Right atrium auricular region (tissue), 2 donors: ENCODE measurements at places on chromosomes 11 and 22. TPM values are rescaled to one million over a fixed set of nuclear protein-coding genes. Genes with fewer than 3 reads are reported as not detected.
A peak's percentile ranks its signal among the peaks of the same experiment; 100 is the strongest.

GRCh38 chr11:115920092-115920461 lies 415.9 kb upstream of the CADM1 start:
- no peak for DNase-seq

GRCh38 chr11:110526323-110526722 lies 96.6 kb downstream of the FDX1 start:
- DNase-seq: no peak

DNA sequence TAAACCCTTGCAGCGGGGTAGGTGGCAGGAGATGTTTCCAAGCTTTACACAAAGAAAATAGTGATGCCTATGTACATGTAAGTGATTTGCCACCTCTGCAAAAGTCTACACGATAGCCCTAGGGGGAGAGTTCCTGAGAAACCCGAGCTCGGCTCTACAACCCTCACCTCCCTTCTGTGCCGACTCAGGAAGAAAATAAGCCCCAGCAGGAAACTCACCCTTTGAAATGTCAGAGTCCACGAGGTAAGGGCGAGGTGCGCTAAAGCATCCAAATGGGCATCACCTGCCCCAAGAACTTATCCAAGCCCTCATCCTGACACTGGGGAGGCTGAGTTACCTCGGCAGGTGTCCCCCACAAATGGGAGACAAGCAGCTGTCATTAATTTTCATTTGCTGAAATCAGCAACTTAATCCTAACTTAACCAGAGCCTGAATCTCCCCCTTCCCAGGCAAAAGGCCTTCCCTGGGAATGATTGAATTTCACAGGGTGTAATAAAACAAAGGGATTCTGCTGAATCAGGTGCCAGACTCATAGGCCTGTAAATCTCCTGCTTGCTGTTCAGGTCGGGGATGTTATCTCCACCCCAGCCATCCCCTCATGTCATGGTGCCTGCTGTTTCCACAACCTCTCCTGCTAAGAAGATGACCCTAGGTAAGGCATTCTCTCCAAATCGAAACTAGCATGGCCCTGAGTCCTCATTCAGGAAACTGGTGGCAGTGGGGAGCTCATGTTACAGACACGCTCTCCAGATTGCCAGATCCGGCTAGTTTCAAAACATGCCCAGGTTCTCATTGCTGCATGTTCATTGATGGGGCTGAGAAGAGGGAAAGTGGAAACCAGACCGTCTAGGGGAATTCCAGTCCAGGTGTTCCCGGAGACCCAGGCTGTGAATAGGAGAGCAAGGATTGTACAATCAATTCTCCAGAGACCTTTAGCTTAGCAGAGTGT lies 105.3 kb upstream of the KIRREL3 start:
- no peak for DNase-seq

DNA sequence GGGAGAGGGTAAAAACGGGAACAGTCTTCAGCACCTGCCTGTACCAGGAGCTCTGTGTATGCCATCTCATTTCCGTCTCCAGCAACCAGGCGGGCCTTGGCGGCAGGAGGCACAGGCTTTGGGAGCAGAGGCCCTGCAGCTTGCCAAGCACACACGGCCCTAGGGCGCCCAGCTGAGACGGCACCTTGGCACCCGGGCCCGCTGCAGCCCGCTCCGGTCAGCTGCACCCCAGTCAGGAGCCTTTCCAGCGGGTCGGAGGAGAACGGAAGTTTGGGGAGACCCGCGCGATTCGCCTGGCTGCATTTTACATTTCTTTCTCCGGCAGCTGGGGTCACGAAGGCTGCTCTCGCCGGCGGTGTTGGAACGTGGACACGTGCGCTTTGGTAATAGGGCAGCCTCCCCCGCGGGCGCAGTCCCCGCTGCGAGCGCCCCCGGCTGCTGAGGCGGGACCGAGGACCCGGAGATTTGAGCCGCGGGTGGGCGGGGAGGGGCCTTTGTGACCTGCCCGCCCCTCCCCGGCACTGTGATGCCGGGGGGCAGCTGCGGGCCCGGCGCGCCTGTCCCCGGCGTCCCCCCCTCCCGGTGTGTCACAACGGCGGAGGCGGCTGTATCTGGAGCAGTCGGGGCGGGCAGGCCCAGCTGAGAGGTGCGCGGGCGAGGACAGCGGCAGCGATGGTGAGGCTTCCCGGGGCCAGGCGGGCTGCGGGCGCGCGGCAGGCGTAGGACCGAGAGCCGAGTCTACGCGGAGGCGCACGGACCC lies at the start of gene TUBA8:
TUBA8 (plus strand) TSS at position 616 of the 760 bp plus-strand sequence; CDS start at position 673, 57 bp downstream.
- no peak for DNase-seq

- no peak for DNase-seq
Measured at GRCh38 chr11:123159183-123159857, 35.7 kb downstream of the CLMP start.

DNA sequence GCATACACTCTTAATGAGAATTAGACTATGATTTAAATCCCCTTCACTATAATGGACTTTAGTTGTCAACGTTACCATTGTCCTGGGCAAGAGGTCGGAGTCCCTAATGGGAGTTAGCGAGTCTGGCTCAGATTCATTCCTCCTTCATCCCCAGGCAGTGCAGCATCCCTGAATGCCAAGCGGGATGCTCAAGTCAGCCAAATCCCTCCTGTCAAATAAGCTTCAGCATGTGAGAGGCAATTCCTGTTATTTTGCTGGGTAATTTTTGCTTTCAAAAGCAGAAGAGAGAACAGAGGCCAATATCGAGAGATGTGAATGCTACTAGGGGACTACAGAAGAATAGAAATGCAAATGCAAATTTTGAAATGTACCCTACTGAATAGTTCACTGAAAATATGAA lies 186.2 kb downstream of the OPCML start:
- DNase-seq: no peak

DNA sequence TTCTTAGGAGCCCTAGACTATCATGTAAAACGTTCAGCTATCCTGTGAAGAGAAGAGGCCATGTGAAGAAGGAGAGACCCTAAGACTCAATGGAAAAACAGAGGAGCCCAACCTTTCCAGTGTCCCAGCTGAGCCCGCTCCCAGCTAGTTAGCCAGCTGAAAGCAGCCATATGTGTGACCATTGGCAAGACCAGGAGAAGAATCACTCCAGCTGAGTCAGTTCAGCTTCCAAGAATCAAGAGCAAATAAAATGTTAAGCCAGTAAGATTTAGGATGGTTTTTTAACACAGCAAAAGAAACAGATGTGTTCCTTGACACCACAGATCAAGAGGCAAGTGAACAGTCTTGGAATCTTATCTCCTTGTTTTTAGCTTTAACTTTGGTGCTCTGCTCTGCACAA lies 108.0 kb downstream of the CCDC81 start:
- no peak for DNase-seq

DNA sequence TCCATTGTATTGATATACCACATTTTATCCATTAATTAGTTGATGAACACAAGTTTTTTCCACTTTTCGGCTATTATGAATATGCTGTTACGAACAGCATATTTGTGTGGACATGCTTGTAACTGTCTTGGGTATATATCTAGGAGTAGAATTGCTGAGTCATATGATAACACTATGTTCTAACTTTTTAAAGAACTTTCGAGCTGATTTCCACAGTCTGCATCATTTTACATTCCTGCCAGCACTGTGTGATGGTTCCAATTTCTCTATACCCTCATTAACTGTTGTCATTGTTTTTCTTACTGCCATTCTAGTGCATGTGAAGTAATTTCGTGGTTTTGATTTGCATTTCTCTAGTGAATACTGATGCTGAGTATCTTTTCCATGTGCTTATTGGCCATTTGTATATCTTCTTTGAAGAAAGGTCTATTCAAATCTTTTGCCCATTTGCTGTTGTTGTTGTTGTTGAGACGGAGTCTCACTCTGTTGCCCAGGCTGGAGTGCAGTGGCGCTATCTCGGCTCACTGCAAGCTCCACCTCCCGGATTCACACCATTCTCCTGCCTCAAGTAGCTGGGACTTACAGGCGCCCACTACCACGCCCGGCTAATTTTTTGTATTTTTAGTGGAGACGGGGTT lies 7.4 kb upstream of the RCE1 start:
- no peak for DNase-seq

DNA sequence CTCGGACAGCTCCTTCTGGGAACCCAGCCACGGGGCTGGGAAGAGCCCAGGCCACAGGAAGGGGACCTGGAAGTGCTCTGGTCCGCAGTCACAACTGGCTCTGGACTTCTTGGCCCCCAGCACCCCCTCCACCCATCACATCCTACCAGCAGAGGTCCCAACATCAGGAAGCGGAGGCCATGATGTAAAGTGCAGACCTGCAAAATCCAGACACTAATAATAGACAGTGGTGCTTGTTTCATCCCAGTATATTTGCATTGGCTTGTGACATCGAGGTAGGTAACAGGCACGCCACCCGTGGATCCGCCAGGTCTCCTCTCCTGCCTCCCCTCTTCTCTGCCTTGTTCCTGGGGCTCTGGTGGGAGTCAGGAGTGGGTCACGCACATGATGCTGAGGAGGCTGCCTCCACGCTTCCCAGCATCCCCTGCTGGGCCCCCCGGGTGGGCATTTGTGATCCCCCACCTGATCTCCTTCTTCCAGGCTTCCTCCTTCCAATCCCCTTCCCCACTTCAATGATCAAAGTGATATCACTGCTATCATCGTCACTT lies 1454.0 kb downstream of the BRD1 start:
- no peak for DNase-seq

GRCh38 chr11:10568486-10568941 lies at the start of gene LYVE1:
Gene LYVE1 (minus strand): TSS chr11:10568665. CDS start chr11:10568532, 133 bp downstream.
- peak; percentile 66 for DNase-seq

- no peak for DNase-seq
Measured at GRCh38 chr11:36388951-36389350, 92.9 kb downstream of the PRR5L start.

DNA sequence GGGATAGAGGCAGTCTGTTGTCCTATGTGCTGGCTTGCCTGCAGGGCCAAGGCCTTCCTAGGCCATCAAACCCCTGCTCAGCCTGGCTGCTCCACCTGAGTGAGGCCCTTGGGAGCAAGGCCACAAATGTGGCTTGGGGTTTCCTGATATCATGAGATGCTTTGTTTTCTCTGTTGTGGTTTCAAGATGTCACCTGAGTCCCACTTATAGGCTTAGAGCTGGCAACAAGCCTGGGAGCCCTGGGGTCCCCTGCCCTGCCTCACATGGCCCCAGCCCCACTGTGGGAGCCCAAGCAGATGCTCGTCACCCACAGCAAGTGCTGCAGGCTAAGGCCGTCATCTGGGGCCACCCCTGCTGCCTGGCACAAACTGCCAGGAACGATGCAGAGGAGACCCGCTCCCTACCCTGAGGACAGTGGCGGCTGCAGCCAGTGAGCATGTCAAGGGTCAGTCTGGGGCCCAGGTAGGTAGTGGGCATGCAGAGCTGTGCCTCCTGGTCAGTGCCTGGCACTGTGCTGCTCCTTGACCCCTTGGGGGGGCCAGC lies 75.4 kb upstream of the KCNQ1OT1 start:
- peak; percentile 49 for DNase-seq

DNA sequence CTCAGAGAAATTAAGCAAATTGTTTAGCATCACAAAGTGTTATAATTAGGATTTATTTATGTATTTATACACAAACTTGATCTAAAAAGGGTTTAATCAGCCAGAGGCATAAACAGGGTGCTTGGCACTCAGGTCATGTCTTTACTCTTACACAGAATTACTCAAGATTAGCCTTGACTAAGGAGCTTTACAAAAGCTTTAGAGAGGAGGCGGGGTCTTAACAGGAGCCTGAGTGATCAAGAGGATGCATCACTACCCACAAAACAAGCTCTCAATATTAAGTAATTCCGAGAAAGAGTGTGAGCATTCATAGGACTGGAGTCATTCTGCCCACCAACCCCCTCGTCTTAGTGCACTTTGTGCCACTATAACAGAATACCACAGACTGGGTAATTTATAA lies 103.0 kb downstream of the SPATA19 start:
- no peak for DNase-seq

DNA sequence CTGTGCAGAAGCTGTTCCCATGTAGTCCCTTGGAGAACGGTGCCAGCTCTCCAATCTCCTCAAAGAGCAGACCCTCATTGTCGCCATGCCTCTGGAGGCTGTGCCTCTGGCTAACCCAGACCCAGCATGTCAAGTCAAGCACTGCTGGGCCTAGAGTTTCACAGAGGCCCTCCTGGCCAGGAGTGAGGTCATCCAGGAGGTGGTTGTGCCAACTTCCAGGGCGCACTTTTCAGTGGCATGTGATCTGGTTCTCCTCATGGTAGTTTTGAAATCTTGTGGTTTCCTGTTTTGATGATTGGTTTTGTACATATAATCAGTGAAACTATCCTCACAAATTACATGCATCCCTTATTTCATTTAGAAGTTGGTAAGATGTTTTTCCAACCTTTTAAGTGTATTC lies 78.9 kb downstream of the PPFIBP2 start:
- DNase-seq: peak; percentile 73

GRCh38 chr11:108069947-108070346 lies 51.4 kb upstream of the ACAT1 start:
- no peak for DNase-seq

DNA sequence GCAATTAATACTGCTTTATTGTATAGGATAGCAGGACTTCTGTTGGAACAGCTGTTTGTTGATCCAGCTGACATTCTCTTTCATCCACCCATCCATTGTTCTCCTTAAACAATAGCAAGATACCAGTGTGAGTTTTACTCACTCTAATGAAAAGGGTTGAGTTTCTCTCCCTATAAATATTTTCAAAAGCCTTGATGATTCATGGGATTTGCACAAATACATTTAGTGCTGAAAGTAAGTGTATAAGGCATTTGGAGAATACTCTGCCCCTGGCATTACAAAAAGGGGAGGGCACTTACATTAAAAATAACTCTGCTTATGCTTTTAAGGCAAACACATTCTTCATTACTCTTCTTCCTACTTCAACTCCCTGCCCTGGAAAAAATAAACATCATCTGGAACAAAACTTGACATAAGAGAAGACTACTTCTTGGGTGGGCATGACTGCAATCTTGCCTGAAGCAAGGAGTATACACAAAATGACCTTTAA lies 634.9 kb downstream of the METTL15 start:
- DNase-seq: no peak

- no peak for DNase-seq
Measured at GRCh38 chr11:134944131-134944530, 532.1 kb upstream of the B3GAT1 start.

LRRC10B gene
- 0.37 TPM for total RNA-seq

CEND1 gene
- total RNA-seq: not detected

OR5B21 gene
- not detected for total RNA-seq

FTH1 gene
- 2,787 TPM for total RNA-seq

OR51E2 gene
- total RNA-seq: 0.15 TPM

STK33 gene
- 23.0 TPM for total RNA-seq

MPPED2 gene
- 1.1 TPM for total RNA-seq
